Neural crest cell (in vitro differentiated cells): ENCODE measurements at places on chromosomes 1 and 21. TPM values are rescaled to one million over a fixed set of nuclear protein-coding genes. Genes with fewer than 3 reads are reported as not detected.

SHE gene
- total RNA-seq = 0.11 and 0.19 TPM in 2 replicates

TMEM234 gene
- 21.3 and 22.5 TPM in 2 replicates for total RNA-seq

VAV3 gene
- 2.6 and 2.9 TPM in 2 replicates for total RNA-seq

- no peak for DNase-seq
Measured at GRCh38 chr1:101165532-101165931, 71.3 kb upstream of the S1PR1 start.

GRCh38 chr1:201890806-201891450, 2.2 kb downstream of the SHISA4 start:
- no peak for DNase-seq

DNA sequence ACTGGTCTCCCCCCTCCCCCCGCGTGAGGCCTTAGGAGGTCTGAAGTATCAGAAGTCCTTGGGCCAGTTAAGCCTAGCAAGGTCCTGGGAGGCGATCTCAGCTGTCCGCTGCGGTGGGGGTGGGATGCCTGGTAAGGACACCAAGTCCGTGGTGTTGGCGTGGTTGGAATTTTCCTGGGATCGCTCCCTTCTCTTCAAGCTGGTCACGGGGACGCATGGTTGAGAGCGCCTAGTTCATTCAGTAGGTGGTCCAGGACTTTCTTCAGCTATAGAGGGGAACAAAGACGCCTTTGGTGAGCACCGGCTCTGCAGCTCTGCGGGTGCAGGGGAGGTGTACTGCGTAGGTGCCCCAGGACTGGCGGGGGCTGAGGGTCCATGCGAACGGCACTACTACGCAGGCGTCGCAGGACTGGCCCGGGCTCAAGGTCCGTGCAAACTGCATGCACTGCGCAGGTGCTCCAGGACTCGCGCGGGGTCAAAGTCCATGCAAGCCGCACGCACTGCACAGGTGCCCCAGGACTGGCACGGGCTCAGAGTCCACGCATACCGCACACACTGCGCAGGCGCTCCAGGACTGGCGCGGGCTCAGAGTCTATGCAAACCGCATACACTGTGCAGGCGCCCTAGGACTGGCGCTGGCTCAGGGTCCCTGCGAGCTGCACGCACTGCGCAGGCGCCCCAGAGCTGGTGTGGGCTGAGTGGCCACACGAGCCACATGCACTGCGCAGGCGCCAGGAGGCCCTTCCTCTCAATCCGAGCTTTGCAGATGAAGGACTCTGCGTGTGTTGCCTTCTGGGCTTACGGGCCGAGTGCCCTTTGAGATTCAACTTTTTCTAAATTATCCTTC, 36.6 kb upstream of the HMGN1 start:
- DNase-seq = no peak

GRCh38 chr1:92817137-92817697, 14.6 kb upstream of the RPL5 start:
- no peak for DNase-seq

DNA sequence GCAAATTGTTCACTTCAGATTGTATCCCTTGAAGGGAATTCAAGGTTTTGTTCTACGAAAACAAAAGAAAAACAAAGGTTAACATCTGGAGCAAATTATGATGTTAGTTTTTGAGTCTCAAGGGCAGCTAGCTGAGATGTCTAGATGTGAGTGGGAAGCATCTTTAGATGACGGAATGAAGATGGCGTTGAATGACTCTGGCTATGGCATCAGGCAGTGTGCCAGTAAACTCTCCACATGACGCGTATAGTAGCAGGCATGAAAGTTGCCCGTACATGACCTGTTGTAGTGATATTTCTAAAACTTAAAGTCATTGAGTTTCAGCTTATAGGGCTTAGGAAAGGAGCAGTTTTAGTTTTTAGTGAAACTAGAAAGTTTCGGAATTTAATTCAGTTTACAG, 12.3 kb upstream of the SDC3 start:
- no peak for DNase-seq

- no peak for DNase-seq
Measured at GRCh38 chr1:28028873-28029654, 59.3 kb downstream of the EYA3 start.

DNA sequence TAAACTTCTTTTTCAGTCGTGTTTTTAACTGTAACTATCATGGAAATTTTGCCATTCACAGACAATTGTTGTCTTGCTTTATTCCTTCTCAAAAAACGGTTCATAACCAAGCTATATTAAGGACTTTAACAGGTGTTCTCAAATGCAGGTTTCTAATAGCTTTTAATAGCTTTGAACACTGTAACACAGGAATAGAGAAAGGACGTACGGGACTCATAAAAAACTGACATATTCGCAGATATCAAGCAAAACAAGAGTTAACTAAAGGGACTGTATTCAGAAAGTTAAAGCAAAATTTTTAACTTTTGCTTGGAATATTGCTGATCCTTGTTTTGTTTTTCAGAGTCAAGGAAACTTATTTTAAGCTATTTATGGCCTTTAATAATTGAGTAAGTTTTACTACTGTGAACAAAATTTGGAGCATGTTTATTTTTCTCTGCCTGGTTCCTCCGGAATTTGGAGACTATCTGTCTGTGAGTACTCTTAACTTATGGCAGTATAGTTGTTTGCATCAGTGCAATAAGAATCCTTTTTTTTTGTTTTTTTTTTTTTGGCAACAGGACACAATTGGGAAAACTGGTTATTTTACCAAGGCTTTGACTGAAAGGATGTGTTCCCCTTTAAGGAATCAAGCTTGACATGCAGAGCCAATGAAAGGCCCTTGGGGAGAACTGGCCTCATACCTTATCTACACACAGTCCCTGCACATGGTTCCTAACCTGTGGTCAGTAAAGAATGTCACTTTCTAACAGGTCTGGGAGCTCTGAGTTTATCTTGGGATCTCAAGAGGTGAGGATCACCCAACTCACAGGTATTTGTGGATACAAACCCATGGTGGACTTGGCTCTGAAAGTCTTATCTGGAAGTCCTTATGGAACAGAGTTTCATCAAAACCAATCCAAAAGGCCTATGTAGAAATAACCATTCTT, 5.8 kb upstream of the CD46 start:
- DNase-seq = no peak

DNA sequence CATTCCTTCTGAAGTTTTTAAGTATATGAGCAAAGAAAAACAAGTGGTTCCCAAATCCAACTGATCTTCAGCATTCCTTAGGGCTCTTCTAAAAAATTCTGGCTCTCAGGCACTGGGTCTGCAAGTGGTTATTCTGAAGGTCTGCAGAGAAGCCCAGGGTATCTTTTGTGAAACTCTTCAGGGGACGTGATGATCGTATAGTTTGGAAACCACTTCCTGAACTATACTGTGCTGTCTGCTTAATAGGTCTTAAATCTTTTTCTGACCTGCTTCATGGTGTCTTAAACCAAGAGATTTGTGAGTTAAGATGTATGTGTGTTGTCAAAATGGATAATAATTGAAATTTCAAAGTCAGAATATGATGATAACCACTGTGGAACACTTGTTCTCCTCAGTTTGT, 115.5 kb downstream of the LHX9 start:
- no peak for DNase-seq

- no peak for DNase-seq
Measured at GRCh38 chr21:16425376-16425775, 695.6 kb downstream of the USP25 start.

- no peak for DNase-seq
Measured at GRCh38 chr1:30810416-30811080, 53.0 kb upstream of the LAPTM5 start.
